Psoas muscle (tissue), 8 donors: ENCODE measurements at places on chromosomes 4 and X. TPM values are rescaled to one million over a fixed set of nuclear protein-coding genes. Genes with fewer than 3 reads are reported as not detected.
A peak's percentile ranks its signal among the peaks of the same experiment; 100 is the strongest.

- DNase-seq = peak; percentile 28
Measured at GRCh38 chr4:4395849-4396627, 9.1 kb downstream of the NSG1 start.

GRCh38 chr4:24179201-24179840 is 289.5 kb upstream of the PPARGC1A start:
- no peak for DNase-seq

DNA sequence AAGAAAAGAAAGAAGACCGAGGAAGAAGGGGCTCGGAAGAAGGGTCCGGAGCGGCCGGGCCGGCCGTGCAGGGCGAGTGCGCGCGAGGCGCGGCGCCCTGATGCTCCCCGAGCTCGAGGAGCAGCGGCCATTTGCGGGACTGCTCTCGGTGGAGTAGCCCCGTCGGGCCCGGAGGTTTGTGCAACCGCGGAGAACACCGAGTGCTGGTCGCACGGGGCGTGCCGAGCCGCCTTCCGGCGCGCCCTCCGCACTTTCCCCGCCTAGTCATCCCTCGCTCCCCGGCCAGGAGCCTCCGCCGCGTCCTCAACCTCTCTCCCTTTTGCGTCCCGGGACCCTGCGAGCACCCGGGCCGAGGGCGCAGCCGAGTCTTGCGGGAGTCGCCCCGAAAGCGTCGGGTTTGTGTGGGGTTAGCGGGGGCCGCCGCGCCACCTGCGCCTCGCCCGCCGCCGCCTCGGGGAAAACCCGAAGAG is 127.4 kb downstream of the LAS1L start:
- DNase-seq = no peak

DNA sequence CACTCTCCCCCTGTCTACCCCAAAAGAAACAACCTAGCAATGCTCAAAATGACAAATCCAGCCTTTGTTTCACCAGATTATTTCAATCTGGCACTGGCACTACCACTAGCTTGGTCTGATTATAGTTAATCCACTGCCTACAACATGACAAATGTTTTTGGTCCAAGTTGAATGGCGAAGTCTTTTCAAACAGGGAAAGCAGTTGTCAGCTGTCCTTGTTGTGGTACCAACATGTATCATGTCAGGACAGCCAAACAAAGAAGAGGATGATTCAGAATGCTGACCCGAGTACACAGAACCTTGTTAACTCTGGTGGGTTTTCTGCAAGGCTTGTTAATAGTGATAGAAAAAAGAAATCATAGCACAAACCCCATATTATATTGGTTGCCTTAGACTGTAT is 160.8 kb upstream of the ANK2 start:
- DNase-seq = no peak

The ABCE1 gene
- 75.0 TPM for total RNA-seq

DNA sequence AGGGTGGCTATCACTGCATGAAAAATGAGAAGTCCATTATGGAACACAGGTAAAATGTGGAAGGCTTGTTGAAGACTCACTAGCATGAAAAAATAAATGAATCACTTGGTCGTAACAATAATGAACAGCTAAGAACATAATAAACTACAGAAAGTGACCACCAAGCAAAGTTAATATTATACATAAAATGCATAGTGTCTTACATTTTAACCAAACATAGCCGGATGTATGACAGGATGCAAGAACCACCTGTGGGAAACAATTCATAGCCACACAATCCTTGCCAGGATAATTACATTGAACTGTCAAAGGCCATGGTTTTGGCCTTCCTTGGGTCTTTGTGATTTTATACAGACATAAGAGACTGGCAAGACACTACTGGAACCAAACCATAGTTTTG is 81.9 kb upstream of the ATXN3L start:
- no peak for DNase-seq

The CXCL1 gene
- total RNA-seq = 0.99 TPM

- no peak for DNase-seq
Measured at GRCh38 chr4:68272860-68273259, 27.4 kb upstream of the TMPRSS11B start.

The SMIM43 gene
- total RNA-seq = not detected

DNA sequence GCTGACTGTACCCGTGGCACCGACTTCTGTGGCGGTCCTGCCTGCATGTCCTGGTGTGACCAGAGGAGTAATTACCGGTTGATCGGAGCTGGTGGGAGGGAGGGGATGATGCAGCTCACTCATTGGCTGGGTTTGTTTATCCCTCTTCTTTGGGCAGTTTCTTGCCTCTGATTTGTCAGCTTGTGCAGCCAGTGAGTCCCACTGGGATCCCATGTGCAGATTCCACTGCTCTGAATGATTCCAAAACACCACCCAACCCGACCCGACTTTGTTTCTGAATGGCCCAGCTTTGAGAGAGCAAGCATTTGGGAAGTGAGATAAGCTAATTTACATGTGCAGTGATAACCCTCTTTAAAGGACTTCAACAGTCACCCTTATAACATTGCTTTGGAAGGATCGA is 13.8 kb downstream of the FHDC1 start:
- no peak for DNase-seq

- no peak for DNase-seq
Measured at GRCh38 chrX:134365904-134366303, 94.1 kb upstream of the HPRT1 start.

DNA sequence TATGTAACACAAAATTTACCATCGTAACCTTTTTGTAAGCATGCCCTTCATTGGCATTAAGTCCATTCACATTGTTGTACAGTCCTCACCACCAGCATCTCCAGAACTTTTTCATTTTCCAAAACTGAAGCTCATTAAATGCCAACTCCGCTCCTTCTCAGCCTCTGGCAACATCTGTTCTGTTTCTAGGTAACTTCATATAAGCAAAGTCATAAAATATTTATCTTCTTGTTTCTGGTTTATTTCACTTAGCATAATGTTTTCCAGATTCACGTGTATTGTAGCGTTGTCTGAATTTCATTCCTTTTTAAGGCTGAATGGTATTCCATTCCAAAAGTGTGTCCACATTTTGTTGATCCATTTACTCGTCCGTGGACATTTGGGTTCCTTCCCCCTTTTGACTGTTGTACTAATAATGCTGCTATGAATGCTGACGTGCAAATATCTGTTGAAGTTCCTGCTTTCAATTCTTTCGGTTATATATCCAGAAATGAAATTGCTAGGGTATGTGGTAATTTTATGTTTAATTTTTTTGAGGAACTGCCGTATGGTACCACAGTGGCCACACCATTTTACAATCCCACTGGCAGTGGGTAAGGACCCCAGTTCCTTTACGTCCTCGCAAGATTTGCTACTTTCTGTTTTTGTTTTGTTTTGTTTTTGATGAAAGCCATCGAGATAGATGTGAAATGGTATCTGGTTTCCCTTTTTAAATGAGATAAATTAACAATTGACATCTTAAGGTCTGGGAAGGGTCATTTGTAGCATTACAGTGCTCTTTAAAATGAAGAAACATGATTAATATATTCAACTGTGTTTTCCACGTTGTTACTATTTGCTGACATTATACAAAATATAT is 63.4 kb downstream of the PTTG2 start:
- no peak for DNase-seq

GRCh38 chr4:37873386-37873785 is 17.5 kb upstream of the TBC1D1 start:
- DNase-seq = no peak

- no peak for DNase-seq
Measured at GRCh38 chrX:47191806-47192401, 1.7 kb upstream of the UBA1 start.

GRCh38 chrX:111262086-111262485 is 8.2 kb downstream of the CAPN6 start:
- DNase-seq = no peak

DNA sequence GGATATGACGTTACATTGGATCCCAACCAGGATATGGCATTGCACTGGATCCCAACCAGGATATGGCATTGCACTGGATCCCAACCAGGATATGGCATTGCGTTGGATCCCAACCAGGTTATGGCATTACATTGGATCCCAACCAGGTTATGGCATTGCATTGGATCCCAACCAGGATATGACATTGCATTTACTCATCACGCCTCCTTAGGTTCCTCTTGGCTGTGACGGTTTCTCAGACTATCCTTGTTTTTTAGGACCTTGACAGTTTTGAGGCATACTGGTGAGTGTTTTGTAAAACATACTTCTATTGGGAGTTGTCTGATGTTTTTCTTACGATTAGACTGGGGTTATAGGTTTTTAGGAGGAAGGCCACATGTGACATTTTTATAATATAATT is 5.4 kb upstream of the ACSL1 start:
- DNase-seq = no peak

The F11 gene
- total RNA-seq = not detected

DNA sequence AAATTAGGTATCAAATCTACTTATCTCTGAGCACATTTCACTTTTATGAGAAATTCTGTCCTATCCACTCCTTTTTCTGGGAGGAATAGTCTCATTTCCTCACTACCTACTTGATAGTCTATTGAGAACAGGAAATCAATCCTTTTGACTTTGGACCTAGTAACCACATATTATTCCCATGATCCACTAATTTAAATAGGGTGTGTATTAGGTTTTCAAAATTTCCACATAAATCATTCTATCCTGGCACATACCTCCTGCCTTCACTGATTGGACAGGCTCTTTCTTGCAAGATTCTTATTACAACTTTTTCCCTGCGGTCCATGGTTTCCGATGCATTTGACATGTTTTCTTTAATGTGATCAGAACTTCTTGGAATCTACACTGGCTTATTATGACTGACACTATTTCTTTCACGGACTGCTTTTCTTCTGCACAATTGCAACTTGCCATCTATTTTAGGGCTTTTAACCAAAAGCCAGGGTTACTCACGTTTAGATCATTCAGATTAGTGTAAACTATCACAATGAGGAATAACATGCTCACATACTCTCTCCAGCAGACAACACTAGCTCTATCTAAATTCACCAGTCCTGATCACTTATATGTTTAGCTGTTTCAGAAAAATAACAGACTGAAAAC is 419.9 kb upstream of the SLIT2 start:
- no peak for DNase-seq

DNA sequence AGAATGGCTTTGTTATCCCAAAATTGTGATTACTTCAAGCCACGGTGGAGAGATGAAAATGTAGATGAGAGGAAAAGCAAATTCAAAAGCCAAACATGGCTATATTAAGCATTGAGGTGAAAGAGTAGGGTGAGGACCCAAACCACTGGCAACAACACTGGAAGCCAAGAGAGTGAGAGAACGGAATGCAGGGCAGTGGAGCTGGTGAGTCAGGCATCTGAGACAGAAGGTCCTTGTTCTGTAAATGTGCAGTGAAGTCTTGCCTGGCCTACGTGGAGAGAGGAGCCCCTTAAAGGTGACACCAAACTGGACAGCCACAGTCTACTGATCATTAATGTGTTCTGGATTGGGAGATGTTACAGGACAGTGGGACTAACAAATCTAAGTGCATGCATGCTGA is 22.8 kb upstream of the SEC24B start:
- DNase-seq = no peak

- DNase-seq = no peak
Measured at GRCh38 chr4:143399113-143399949, 62.7 kb downstream of the GAB1 start.

The PROM1 gene
- total RNA-seq = 0.96 TPM

The KCTD8 gene
- 1.1 TPM for total RNA-seq

The ADGRG4 gene
- total RNA-seq = 0.05 TPM

The GPR119 gene
- total RNA-seq = not detected

DNA sequence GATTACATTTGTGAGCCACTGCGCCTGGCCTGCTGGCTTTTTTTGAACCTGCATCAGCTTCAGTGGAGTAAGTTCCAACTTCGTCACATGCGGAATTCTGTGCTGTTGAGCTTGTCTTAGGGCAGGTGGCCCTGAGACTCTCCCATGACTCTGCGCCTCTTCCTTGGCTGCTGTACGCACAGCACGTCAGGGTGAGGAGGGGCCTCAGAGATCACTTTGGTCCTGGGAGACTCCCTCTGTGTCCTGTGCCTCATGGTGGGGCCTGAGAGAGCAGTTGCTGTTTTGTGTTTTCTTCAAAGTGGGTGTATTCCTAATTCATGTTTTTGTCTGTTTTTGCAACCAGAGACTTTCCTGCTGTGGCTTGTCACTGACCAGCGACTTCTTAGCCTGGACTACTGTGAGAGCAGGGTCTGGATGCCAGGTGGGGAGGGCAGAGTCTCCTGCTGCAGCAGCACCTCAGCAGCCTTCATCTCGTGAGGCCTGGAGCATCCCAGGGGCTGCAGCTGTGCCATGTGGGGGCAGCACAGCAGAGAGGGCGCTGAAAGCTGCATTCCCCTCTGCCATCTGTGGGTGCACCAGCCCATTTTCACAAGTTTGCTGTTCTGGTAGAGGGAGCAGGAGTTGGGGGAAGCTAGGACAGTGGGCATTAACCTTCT is 107.8 kb downstream of the TNIP2 start:
- DNase-seq = no peak
